ENCODE measurements at places on chromosomes 7 and 10.

DNA sequence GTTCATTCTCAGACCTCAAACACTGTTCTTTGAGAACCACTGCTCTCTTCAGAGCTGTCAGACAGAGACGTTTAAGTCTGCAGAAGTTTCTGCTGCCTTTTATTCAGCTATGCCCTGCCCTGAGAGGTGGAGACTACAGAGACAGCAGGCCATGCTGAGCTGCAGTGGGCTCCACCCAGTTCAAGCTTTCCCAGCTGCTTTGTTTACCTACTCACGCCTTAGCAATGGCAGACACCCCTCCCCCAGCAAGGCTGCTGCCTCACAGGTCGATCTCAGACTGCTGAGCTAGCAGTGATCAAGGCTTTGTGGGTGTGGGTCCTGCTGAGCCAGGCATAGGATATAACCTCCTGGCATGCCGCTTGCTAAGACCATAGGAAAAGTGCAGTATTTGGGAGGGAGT lies 80.5 kb upstream of the CYP2C9 start:
- DNase-seq = no peak

DNA sequence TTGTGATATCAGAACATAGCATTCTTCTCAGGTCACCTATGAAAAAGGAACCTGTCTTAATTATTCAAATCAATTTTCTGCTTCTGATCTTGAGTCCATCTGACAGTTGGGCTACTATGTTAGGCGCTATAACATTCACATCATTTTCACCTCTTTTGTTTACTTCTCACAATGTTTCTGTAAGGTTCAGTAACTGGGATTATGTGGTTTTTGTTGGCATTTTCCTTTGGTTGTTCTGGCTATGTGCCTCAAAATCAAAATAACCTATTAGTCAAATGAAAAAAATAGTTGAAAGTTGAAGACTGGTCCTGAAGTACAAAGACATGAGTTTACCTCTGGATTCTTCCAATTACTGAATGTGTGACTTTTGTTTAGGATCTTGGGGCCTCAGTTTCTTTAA lies 221.3 kb upstream of the SMIM30 start:
- no peak for DNase-seq

DNA sequence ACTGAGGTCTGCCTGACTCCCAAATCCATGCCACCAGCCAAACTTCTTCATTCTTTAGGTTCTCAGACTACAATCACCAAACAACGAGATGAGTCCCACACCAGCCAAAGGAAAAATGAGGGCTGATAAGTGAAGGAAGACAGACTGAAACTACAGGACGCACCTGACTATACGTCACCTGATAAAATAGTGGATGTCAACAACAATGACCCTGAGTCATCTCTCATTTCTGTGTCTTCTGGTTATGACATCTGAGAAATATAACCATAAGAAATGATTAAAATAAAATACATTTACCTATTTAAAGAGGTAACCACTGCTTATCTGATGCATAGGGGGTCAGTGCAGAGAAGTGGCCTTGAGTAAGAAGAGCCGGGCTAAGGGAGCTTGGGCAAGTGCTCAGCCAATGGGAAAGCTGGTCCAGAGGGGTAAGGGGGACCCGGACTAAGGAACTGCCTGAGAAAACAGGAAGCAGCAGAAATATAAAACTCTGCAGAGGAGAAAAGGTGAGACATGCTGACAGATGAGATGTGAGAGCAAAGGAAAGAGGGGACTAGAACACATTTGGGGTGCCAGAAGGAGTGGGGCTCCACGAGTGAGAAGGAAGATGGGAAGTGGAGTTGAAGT lies 51.8 kb downstream of the HIPK2 start:
- DNase-seq = no peak

- DNase-seq = no peak
Observed at GRCh38 chr10:31464552-31464951, 145.5 kb downstream of the ZEB1 start.

DNA sequence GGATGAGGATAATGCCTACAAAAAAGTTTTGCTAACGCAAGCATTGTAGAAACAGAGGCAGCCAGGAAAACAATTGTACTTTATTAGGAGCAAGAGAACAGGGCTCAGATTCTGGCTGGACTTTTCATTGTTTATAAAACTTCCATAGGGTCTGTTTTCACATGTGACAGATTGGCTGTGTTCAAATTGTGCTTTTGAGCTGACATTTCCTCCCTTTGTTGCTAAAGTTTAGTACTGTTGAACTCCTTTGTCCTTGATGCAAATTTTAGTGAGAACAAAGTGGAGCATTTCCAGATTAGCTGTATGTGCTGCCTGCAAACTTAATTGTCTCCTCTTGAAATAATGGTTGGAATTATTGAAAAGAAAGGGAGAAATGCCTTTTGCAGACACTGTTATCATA lies 221.0 kb upstream of the FZD1 start:
- no peak for DNase-seq

DNA sequence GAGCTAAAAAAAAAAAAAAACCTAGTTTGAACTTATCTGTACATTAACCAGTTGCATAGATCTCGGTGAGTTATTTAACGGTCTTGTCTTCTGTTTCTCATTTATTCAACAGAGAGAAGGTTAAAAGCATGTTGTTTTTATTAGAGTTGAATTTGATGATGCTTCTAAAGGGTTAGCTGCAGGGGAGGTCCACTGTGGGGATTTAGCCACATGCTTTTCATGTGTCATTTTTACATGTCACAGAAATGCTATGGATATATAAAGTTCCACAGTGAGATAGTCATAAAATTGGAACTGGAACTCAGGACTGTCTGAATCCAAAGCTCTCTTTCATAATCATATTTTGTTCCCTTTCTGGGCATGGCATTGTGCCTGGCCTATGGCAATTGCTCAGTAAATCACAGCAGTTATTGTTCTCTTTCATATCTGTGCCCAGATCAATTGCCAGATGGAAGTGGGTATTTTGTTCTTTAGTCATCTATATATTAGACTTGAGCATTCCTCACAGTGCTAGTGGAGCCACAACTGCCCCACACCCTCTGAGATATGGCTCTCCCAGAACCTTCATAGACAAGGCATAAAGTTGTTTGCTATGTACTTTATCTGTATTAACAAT lies 578.8 kb downstream of the NRG3 start:
- DNase-seq = no peak

GRCh38 chr10:125061557-125062226 lies 98.7 kb downstream of the CTBP2 start:
- DNase-seq = no peak

- no peak for DNase-seq
Observed at GRCh38 chr10:73386583-73386982, 27.3 kb downstream of the ANXA7 start.

GRCh38 chr10:16271571-16271970 lies 165.2 kb upstream of the PTER start:
- no peak for DNase-seq

DNA sequence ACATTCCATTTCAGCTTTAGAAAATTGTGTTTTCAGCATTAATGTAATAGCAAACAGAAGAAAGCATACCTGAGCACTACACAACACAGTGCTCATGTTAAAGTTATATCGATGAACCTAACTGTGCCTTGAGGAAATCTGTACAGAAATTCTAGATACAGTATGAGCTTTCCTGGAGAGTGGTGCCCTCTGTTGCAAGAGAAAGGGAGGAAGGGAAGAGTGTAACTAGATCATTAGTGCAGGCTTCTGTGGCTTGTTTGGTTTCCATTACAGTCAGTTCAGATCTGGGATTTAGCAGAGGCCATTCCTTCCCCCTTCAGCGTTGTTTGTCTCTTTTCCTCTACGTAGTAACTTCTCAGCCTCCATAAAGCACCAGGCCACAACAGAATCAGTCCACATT lies 139.7 kb downstream of the HTR7 start:
- peak; percentile 7 for DNase-seq

GRCh38 chr10:84715911-84716310 lies 387.5 kb downstream of the CCSER2 start:
- peak; percentile 7 for DNase-seq

- DNase-seq = no peak
Observed at GRCh38 chr7:78215199-78215598, 416.6 kb downstream of the PHTF2 start.

DNA sequence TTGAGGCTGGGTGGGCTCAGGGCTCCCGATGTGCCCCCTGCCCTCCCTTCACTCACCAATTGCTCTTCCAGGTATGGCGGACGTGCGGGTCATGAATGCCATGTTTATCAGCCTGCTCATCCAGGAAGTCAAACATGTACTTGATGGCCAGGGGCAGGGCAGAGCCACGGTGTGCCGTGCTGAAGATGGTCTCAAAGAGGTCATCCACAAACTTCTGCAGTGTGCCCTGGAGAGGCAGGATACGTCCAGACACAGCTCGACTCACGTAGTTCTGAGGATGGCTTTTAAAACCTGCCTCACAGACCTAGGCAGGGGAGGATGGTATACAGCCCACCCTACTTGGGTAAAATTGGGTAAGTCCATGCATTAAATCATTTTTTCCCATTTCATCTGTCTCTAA lies 431.2 kb downstream of the PLXNA4 start:
- no peak for DNase-seq

DNA sequence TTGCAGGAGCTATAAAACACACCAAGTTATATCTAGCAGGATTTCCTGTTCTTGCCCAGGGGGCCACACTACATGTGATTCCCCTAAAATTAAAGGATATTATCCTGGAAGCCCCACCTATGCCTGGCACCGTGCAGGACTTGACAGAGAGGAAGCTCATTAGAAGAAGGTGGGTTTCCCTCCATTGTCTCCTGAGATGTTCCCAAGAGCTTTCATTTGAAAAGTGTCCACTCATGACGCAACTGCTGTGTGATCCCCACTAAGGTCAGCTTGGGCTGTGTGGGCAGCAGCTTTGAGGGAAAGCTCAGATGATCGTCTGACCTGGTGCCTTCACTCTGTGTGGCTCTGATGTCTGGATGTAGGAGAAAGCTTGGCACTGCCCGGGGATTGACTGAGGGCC lies 53.5 kb downstream of the RAMP3 start:
- no peak for DNase-seq

GRCh38 chr7:94344826-94345225 lies 49.9 kb upstream of the COL1A2 start:
- DNase-seq = no peak

- peak; percentile 79 for DNase-seq
Observed at GRCh38 chr10:71319042-71319799, at the start of gene SLC29A3. Gene SLC29A3 (plus strand): TSS chr10:71319259. CDS start chr10:71319310, 51 bp downstream.

DNA sequence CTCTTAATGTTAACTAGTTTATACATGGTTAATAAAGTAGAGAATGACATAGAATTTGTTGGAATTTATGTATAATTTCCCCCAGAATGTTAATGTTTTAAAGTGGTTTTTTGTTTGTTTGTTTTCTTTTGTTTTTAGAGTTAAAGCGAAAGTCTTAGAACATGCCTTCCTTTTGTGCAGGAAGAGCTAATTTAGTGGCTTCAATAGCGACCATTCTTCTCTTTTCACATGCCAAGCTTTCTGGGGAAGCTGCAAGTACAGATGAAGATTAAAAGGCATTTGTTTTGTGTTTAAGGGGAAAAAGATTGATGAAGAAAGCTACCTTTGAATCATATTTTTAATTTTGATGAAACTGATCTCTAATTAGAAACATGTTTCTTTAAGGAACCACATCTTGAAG lies 256.3 kb upstream of the CSTF2T start:
- no peak for DNase-seq

DNA sequence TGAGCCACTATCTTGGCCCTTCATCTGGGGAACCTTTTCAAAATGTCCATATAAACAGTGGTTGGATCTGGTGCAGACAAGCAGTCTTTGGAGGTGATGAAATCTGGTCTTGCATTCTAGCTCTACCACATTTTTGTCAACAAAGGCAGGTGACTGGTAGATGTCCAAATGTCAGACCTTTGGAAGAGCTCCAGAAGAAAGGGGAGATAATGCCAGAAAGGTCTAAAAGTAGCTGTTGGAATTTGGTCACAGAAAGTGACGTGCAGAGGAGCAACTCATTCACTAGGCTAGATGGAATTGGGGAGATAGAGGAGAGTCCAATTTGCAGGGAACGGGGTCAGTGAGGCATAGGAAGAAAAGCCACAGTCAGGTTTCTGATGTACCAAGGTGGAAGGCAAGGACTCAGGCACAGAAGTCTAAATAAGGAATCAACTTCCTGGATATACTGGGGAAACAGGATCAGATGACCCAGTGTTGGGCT lies 36.4 kb upstream of the WAC start:
- DNase-seq = no peak

GRCh38 chr10:35420044-35420443 lies 83.7 kb downstream of the CCNY start:
- no peak for DNase-seq

- DNase-seq = no peak
Observed at GRCh38 chr7:39620486-39620885, 2.9 kb upstream of the RALA start.

- peak; percentile 8 for DNase-seq
Observed at GRCh38 chr7:11437994-11438393, 394.0 kb downstream of the THSD7A start.

DNA sequence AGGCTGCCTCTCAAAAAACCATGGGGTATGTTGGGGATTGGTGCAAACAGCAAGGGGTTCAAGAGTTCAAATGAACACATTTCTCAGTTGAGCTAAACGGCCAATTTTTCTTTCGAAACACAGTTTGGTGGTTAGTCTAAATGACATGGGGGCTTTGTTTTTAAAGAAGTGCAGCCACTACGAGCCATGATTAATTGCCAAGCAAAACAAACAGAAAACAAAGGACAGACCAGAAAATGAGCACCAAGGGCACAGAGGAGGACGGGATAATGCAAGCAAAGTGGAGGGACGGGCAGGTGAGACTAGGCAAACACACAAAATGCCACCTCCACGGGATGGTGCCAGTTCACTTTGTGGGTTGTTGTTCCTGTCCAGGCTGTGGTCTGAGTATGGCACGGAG lies 64.5 kb upstream of the PDLIM1 start:
- no peak for DNase-seq

DNA sequence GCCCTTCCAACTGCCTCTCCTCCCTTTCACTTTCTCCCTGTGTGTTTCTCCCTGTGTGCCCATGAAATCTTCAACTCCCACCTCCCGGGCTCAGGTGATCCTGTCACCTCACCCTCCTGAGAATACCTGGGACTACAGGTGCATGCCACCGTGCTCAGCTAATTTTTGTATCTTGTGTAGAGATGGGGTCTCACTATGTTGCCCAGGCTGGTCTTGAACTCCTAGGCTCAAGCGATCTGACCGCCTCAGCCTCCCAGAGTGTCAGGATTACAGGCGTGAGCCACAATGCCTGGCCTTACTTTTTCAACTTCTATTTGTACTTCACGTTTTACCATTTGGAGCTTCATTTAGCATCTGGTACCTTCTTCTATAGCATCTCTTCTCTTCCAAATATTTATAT lies 24.9 kb downstream of the ST8SIA6 start:
- DNase-seq = no peak

GRCh38 chr7:82079527-82079926 lies 309.7 kb upstream of the HGF start:
- DNase-seq = no peak

- no peak for DNase-seq
Observed at GRCh38 chr7:16691241-16691640, 45.3 kb downstream of the BZW2 start.
